ENCODE measurements at places on chromosomes 5 and 9. TPM values are rescaled to one million over a fixed set of nuclear protein-coding genes. Genes with fewer than 3 reads are reported as not detected.

The ZNF484 gene
- total RNA-seq = 8.5 TPM

The PLAC8L1 gene
- not detected for total RNA-seq

The TOMM5 gene
- 126 TPM for total RNA-seq

The CCT5 gene
- total RNA-seq = 495 TPM

The LRRC26 gene
- not detected for total RNA-seq

The KCNIP1 gene
- 33.6 TPM for total RNA-seq

The MCIDAS gene
- not detected for total RNA-seq

The ETF1 gene
- 87.4 TPM for total RNA-seq

The PRRT1B gene
- not detected for total RNA-seq

The GLDC gene
- 3.4 TPM for total RNA-seq

The ACOT12 gene
- not detected for total RNA-seq

The SH2D3C gene
- 100 TPM for total RNA-seq

The SSBP2 gene
- 21.7 TPM for total RNA-seq

The CTXN3 gene
- total RNA-seq = not detected

The FUT7 gene
- not detected for total RNA-seq

The FBXL7 gene
- total RNA-seq = 28.2 TPM

The ADGRD2 gene
- not detected for total RNA-seq

The IFNA21 gene
- total RNA-seq = not detected

The PCDHGB6 gene
- 1.5 TPM for total RNA-seq

The LRRTM2 gene
- total RNA-seq = 1.4 TPM

The GDA gene
- total RNA-seq = not detected
